Stimulated activated naive CD4-positive, alpha-beta T cell (primary cell): ENCODE measurements at places on chromosomes 12 and 14.

GRCh38 chr12:41334390-41334789 is 146.3 kb downstream of the PDZRN4 start:
- no peak for DNase-seq

- DNase-seq: no peak
Observed at GRCh38 chr12:56679883-56680575, 8.1 kb downstream of the PTGES3 start.

DNA sequence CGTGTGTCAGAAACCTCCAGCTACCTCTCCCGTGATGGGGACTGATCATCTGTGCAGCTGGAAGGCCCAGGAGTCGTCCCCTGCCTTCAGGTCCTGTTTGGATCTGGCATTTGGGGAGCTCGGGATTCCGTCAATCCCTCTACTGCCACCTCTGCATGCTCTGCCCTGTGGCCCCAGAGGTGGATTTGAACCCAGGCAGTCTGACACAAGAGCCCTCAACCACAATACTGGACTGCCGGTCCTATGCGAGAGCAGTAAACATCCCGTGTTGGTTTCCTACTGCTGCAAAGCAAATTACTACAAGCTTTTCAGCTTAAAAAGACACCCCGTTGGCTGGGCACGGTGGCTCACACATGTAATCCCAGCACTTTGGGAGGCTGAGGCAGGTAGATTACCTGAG is 121.9 kb upstream of the FKBP4 start:
- no peak for DNase-seq

DNA sequence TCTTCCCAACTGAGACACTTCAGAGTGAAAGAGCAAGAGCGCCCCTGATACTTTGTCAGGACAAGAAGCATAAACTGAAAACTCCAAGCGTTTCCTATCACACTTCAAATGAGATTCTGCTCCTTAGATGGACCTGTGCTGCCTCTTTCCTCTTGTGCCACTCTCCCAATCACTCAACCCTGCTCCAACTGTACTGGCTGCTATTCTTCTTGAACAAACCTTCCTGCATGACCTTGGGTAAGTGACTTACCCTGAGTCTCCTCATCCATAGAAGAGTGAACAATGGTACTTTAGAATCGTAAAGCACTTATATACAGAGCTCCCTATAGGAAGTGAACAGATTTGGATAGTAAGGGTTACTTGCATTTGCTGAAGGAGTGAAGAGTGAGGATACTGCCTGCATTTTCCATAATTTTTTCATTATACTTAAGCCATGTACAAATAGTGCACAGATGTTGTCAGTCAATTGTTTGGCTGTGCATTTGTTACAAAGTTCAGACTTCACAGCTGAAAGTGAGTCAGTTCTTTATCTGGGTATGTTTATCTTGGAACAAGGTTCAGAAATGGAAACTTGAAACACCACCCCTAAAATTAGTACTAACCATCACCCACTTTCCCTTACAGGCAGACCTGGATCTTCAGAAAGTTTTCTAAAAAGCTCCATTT is 10.8 kb downstream of the MTERF2 start:
- DNase-seq: no peak

DNA sequence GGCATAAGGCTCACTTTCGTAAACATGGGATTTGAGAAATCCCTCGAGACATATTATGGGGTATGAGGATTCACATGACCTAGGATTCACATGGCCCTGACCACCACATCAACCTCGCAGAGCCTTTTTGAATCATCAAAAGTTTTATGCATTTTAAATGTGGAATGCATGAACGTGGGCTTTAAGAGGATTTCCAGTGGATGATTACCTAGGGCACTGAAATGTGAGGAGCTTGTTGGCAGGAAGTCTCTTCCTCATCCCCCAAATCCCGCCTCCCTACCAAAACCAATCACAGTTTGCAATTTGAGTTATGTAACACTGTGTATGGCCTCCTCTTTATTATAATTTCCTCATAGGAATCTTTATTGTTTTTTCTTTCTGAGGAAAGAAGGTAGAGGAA is 659.6 kb upstream of the TBX3 start:
- no peak for DNase-seq

- no peak for DNase-seq
Observed at GRCh38 chr14:87996291-87996592, 3.3 kb upstream of the GALC start.

- DNase-seq: no peak
Observed at GRCh38 chr14:53494587-53494986, 341.5 kb upstream of the DDHD1 start.

- DNase-seq: no peak
Observed at GRCh38 chr14:69038455-69039287, 59.6 kb upstream of the ACTN1 start.

GRCh38 chr14:50524060-50524459 is 8.3 kb downstream of the MAP4K5 start:
- DNase-seq: no peak
